Myocyte (in vitro differentiated cells): ENCODE measurements at places on chromosomes 3 and 15.

GRCh38 chr15:63041974-63042876 is at the start of gene TPM1:
TSS of gene TPM1 (plus strand) at chr15:63042747. CDS start at chr15:63042830, 83 bp downstream.
- peak; percentile 95 for DNase-seq

DNA sequence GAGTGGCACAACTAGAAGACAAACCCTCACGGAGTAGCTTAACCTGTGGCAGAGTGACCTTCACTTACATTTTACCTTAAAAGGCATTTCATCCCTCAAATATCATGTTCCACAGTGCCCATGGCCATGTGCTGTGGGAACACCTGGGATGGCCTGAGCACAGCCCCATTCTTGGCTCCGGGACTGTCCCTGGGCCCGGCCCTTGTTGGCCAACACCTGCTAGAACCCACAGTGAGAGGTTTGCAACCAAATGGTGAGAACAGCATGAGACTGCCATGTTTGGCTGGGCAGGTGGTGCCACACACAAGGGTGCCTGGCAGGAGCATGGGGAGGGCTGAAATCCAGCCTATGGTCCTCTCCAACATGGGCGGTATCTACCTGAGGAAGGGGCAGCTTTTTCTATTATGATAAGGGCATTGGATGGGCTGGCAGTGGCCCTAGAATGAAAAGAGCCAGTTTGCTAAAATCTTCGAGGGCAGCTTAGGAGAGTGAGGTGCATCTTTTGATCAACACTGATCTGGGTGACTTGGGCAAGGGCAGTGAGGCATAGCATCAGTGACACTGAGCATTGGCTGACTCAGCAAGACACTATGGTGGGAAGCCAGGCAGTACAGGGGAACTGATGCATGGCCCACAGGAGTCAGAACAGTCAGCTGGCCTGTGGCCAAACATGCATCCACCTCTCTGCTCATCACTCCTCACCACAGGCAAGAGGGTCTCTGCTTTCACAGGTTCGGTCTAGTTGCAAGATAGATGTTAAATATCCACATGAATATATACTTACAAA is 53.9 kb downstream of the SYNM start:
- DNase-seq = no peak

DNA sequence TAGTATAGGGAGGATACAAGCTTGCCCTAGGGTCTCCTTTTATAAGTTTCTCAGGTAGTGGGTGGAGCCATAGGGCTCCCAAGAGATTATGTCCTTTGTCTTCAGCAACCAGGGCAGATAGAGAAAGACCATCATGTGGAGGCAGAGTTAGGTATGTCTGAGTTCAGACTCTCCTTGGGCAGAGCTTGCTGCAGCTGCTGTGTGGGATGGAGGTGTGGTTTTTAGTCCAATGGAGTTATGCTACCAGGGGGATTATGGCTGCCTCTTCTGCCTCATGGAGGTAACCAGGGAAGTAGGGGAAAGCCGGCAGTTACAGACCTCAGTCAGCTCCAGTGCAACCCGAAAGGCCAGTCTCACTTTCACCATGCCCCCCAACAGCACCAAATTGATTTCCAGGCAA is 220.5 kb downstream of the NECTIN3 start:
- DNase-seq = peak; percentile 60

DNA sequence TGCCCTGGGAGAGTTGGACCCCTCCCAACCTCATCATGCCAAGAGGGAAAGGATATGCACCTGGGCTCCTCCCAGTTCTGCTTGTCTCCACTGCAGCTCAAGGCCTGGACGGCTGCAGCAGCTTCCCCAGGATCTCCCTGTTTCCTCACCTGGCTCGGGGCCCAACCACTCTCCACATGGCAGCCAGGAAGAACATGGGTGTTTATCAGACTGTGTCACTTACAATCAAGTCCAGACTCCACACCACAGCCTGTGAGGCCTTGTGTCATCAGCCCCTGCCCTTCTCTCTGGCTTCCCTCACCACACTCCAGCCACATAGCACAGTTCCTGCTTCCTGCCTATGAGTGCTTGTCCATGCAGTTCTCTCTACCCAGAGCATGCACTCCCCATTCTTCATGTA is 534.4 kb downstream of the EPHB1 start:
- DNase-seq = no peak

DNA sequence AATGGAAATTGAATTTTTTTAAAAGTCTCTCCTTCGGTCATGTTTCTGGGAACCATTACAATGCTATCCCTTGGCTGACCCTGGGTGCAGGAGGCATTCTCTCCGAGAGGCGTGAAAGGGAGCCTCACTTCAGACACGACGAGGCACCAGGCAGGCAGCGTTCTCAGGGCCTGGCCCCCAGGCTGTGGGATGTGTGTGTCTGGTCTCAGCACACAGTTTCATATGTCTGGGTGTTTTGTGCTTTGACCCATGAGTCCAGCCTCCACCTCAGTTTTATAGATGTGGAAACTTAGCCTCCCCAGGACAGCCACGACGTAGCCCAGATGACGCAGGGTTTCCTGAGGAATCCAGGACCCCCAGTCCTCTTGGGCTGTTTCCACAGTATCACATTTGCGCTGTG is 34.0 kb downstream of the FGD5 start:
- no peak for DNase-seq

- peak; percentile 60 for DNase-seq
These were observed 46.2 kb downstream of the RGMA start for GRCh38 chr15:93042691-93043378.
